ENCODE measurements at places on chromosomes 6 and 20.

DNA sequence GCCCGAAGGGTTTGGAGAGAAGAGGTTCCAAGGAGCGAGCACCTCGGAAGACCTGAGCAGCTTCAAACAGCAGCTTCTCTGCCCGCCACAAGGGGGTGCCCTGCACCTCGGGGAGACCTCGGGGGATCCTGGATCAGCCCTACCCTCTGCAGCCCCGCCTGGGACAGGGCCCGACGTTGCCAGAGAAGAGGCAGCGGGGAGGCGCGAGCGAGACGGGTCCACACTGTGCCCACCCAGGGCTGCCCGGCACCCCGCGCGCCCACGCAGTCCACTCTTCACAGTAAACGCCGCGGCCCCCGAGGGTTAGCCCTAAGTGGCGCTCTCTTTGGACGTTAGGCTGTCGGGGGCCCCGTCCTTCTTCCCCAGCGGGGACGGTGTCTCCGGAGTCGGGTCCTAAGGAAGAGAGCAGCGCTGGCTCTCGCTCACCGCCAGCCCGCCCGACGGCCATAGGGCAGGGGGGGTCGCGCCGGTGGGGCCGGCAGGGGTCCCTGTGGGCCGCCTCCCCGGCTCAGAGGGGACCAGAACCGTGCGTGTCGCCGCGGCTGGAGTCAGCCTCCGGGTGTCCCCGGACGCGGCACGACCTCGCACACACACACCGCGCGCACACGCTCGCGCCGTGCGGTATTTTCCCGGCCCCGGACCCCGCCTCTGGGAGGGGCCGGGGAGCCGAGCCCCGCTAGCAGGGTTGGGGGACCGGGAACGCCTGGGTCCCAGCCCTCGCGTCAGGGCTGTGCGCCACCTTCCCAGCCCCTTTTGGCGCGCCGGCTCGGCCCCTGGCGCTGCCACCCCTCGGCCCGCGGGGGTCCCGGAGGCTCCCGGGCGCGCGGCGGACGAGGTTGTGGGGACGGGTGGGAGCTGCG, 929 bp downstream of the CDH22 start:
- no peak for DNase-seq

DNA sequence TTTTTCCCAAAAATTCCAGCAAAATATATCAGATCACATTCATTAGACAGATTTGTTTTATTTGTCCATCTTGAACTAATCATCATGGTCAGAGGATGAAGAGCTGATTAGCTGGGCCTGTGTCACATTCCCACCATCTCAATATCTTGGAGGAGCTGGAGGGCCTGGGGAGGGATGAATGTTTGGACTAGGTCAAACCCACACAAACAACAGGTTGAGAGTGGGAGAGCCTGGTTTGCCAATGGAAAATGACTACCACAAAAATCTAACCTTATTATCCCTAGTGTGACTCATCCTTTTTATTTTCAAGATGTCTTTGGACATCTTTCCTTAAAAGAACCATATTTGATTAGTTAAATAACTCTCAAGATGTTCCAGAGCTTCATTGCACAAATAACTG, 242.4 kb downstream of the OGFRL1 start:
- no peak for DNase-seq

GRCh38 chr20:61887596-61888093, 178.0 kb downstream of the TAF4 start:
- DNase-seq = no peak

DNA sequence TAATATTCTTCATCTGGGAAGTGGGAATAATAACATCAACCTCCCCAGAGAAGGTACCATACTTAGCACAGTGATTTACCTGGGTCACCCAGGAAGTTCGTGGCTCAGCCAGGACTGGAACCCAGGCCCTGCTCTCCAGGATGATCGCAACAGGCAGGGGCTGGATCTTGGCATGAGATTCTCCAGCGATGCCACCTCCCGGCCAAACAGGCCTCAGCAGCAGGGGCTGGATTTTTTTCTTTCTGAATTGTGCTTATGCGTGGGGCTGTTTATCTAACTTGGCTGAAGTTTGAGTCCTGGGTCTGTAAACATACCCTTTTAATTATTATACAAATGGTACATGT, 129.5 kb upstream of the PTPN1 start:
- DNase-seq = no peak

- no peak for DNase-seq
Observed at GRCh38 chr6:158832026-158832425, 12.9 kb upstream of the EZR start.

DNA sequence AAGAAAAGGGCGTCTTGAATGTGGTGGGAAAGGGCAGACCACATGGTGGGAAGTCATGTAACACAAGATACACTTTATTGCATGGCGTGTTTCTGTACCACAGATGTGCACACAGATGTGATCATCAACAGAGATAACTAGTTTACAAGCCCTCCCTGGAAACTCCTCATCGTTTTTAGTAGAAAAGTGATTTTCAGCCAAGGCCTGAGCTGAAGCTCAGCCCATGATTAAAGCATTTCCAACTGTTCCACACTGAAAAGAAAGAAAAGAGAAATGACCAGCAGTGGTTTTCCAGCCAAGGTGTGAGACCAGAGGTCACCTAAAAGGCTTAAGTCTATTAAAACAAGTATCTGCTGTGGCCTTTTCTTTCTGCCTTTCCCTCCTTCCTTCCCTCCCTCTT, 463.9 kb upstream of the JAG1 start:
- DNase-seq = no peak
